KBM-7 (cell line): ENCODE measurements at places on chromosomes 7 and 10.

DNA sequence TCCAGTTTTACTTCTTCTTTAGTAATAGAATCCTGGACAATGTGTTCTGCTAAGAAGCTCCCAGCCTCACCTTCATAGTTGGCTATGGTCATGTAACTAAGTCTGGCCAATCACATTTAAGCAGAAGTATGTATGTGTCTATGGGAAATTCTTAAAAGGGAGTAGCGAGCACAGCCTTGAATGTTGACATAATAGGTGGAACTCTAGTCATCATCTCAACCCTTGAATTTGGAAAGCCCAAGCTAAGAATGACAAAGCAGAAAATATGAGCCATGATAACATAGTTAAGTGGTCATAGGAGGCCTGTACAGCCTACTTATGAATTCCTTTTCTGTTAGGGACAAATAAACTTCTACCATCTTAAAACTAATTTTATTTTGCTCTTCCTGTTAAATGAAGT lies 134.1 kb downstream of the MAGI2 start:
- DNase-seq = no peak

GRCh38 chr7:12646139-12646538 lies 41.3 kb upstream of the ARL4A start:
- DNase-seq = no peak

GRCh38 chr10:481628-482027 lies 207.8 kb downstream of the DIP2C start:
- no peak for DNase-seq

DNA sequence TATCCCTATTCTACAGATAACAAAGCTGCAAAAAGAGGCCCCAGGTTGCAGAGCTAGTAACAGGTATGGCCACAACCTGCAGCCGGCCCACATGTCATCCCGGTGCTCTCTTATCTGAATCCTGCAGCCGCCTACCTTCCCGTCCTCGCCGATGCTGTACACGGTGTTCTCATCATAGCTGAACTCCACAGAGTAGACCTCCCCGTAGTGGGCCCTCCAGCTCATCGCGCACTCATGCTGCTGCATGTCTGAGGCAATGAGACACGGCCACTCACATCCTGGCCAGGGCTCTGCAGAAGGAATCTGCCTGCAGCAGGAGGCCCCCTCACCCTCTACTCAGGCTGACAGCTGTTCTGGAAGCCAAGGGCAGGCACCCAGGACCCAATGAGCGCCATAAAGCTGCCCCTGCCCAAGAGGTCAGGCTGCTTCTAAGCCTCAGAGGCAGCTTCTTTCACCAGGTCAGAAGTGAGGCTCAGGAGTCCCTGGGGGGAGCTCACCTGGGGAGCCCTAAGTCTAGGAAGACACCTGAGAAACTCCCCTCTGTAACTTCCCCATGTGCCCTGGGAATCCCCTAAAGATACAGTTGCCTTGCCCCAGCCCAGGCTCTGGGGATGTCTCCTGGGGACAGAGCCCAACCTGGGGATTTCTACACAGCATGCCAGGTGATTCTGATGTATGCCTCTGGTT lies 17.9 kb upstream of the CYREN start:
- DNase-seq = no peak

- no peak for DNase-seq
Measured at GRCh38 chr7:146417176-146417575, 300.6 kb downstream of the CNTNAP2 start.

GRCh38 chr10:114271779-114272167 lies 32.7 kb downstream of the VWA2 start:
- no peak for DNase-seq

GRCh38 chr7:104275900-104276299 lies 52.5 kb upstream of the LHFPL3 start:
- DNase-seq = no peak

DNA sequence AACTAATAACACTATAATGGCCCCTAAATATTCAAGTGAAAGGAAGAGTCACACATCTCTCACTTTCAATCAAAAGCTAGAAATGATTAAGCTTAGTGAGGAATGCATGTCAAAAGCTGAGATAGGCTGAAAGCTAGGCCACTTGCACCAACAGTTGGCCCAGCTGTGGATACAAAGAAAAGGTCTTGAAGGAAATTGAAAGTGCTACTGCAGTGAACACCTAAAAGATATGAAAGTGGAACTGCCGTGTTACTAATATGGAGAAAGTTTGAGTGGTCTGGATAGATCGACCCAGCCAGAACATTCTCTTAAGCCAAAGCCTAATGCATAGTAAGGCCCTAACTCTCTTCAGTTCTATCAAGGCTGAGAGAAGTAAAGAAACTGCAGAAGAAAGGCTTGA lies 12.1 kb upstream of the SNX13 start:
- no peak for DNase-seq

- DNase-seq = no peak
Measured at GRCh38 chr7:65731562-65732035, 141.3 kb upstream of the VKORC1L1 start.

GRCh38 chr7:149448961-149449360 lies 11.9 kb downstream of the ZNF777 start:
- DNase-seq = no peak

DNA sequence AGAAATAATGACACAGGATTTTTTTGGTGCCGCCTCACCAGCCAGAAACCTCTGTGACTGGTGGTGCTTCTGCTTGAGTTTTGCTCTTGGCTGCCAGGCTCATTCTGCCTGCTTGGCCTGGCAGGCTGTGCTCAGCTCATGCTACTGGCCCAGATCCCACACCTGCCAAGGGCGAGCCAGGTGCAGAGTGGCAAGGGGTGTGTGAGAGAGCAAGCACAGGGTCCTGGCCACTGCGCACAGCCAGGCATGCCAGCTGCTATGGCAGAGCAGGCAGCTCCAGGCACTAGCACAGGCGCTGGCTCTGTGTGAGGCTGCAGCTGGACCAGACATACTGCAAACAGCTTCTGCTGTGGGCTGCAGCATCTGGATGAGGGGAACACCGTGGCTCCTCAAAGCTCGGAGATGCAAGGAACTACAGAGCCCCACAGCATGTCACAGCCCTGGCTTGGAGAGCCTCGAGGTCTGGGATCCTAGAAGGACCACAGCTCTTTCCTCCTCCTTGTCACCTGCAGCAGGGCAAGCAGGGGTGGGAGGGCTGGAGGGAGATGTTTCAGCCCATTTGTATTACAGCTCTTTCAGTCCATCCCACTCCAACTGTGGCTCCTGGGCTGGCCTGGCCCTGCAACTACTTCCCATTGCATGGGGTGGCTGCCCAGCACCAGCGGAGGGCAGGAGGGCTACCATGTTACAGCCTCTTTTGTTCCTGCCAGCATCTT lies 313.4 kb upstream of the SEMA3C start:
- no peak for DNase-seq

- no peak for DNase-seq
Measured at GRCh38 chr10:13224210-13224995, 9.8 kb downstream of the UCMA start.

DNA sequence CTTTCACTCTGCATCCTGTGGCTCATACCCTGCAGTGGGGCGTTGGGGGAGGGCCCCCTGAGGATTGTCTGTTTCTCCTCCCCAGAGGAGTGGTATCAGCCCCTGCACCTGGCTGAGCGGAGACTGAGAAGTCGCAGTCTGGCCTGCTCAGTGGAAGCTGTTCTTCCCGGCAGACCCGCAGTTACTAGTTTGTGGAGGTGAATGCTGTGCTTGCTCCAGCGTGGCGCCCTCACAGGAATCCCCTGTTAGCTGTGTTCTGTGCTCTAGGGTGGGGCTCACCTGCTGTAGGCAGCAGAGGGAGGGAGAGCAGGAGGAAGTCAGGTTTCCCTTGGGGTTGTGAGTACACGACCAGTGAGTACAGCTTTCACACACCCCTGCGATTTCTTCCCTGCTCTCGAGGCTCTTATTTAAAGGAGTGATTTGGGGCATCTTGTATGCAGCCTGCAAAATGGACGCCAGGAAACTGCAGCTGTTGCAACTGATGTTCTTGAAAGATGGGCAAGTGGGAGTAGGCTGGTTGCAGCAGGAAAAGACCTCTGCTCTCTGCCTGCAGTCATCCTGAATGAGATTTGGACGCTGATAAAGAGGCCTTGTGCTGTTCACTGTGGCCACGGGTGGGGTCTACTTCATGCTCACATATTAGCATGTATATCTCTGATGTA lies 66.4 kb downstream of the HK1 start:
- DNase-seq = peak; percentile 11

- no peak for DNase-seq
Measured at GRCh38 chr10:132793213-132793612, 7.3 kb upstream of the NKX6-2 start.

GRCh38 chr10:45470098-45471012 lies 96.3 kb downstream of the ALOX5 start:
- peak; percentile 92 for DNase-seq

DNA sequence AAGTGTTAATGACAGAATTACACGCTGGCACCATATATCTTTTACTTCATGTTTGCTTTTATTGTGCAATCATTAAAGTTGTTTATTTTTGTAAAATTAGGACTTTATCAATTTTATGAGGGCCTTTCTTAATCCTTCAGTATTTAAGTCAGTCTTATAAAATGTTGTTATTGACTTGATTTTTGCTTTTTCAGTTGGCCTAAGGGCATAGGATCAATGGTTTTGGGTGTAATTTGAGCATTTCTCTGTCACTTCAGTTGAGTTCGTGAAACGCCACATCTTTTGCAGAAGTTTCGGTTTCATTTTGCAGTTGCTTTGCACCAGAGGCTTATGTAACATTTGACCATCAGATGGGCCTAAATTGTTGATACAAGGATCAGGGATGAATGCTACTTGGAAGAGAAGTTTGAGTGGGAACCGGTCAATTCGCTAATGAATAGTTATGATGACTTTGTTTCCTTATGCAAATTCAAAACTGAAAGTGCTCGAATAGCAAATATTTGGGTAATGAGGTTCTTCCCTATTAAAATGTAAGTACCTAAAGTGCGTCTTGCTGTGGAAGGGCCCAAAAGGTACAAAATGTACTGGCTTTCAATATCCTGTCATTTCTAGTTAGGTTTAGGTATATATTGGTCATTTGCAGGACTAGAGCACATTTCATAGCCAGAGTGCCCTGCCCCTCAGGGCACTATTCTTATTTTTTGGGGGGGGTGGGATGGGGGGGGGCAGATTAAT lies 340.9 kb downstream of the LRMDA start:
- DNase-seq = no peak

- no peak for DNase-seq
Measured at GRCh38 chr10:43166207-43166879, 28.1 kb downstream of the CSGALNACT2 start.

DNA sequence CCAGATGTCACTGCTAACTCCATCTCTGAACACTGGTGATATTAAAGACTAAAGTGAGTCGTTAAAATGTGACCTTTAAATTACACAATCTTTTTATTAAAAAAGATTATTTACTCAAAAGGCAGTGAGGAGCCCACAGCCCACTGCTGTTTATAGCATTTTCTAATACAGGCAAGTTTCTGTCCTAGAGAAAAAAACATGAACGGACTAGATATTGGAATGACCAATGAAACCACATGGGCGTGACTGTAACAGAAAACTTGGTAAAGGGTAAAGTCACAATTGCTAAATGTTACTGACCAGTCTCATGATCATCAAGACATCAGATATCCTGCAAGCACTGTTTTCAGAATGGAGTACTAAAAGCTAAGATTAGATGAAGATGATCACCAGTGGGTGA lies 78.7 kb downstream of the FEZF1 start:
- no peak for DNase-seq

DNA sequence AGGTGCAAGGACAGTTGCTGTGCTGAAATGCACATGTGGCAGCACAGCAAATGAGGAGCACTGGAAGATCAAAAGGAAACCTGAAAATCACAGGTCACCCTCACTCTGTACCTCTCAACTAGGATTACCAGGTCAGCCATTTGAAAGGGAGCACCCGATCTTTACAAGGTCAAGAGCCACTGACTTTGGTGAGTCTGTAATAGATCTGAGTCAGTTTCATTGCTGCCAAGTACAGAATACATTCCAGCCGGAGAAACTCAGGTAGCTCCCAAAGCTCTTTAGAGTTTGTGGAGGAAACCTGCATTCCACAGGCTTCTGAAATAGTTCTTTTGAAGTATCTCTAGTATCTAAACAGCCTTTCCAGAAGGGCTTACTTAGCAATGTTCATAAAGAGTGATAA lies 217.5 kb downstream of the SNX13 start:
- DNase-seq = no peak

GRCh38 chr7:70714506-70715038 lies 417.4 kb upstream of the GALNT17 start:
- no peak for DNase-seq
